ENCODE measurements at places on chromosomes 13 and 19.

DNA sequence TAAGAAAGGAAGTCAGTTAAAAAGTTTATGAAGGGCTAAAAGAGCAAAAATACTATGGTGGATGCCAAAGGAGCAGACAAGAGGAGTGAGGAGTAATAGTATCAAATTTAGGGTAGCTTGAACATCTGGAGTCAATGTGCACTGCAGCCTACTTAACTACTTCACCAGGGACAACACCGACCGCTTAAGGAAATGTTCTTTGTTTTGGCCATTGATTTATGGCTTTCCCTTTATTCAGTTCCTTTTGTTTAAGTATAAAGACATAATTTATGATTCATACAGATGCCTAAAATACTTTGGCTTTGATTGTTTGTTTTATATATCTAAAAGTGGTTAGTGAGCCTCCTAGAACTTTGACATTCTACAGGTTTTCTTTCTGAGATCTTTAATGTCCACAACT is 276.3 kb upstream of the PRR20A start:
- no peak for DNase-seq

DNA sequence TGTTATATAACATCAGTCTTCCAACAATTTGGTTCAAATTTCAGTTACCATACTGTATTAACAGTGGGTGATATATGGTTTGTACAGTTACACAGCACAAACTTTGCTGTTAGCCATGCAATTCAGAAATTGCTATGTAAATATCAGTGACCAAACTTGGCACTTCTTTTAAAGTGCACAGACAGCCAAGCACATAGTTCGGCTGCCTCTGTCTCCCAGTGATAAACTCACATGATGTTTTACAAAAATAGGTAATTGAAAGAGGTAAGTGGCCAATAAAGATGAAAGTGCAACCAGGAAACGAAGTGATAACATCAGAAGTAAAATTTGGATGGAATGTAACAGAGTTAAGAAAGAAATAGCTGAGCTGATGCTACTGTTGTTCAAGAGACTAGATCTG is 143.9 kb downstream of the PCDH9 start:
- DNase-seq = no peak

DNA sequence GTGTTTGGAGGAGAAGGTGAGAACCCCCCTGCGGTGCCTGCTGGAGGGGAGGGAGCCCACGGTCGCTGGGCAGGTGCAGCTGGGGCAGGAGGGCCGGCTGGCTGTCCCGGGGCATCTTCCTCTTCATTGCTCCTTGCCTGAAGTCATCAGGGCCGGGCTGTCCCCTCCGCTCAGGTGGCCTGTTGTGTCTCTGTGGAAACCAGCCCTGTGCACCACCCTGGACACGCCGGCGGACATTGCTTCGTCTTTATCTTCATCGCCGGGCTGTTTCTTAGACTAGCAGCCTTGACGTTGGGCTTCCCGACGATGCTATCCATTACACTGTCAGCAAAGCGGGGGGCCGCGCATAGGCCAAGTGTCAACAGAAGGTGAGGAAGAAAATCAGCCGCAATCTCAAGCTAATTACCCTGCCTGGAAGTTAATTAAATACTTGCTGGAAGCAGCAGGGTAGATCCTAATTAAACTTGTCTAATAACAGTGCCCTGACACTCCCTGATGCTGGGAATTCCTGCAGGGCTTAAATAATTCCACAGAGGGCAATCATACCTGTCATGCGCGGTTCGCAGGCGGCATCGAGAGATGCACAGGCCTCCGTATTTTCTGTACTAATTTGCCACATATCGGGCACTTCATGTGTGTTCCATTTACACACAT is 111.4 kb upstream of the SOX1 start:
- DNase-seq = no peak

- DNase-seq = no peak
These were observed 362.6 kb downstream of the FGF14 start for GRCh38 chr13:102039264-102039663.

- no peak for DNase-seq
These were observed 40.7 kb upstream of the DOCK9 start for GRCh38 chr13:99018418-99019180.

GRCh38 chr19:33071887-33072286 is 7.2 kb upstream of the RHPN2 start:
- no peak for DNase-seq

- no peak for DNase-seq
These were observed 24.0 kb downstream of the RNF6 start for GRCh38 chr13:26198116-26198515.
